ENCODE measurements at places on chromosomes 2 and 18. TPM values are rescaled to one million over a fixed set of nuclear protein-coding genes. Genes with fewer than 3 reads are reported as not detected.

The PCARE gene
- not detected for total RNA-seq

The SLC30A3 gene
- total RNA-seq = 0.38 TPM

The WDR33 gene
- 18.3 TPM for total RNA-seq

The CYP27C1 gene
- 0.08 TPM for total RNA-seq

The CRYBA2 gene
- total RNA-seq = not detected

The TGFA gene
- total RNA-seq = 1.7 TPM

The SCN3A gene
- 3.5 TPM for total RNA-seq

The RAB11FIP5 gene
- 22.5 TPM for total RNA-seq

The ZC3H15 gene
- total RNA-seq = 55.8 TPM

The CHN1 gene
- 1.7 TPM for total RNA-seq

The SLC25A12 gene
- total RNA-seq = 13.2 TPM

The RFTN2 gene
- 9.0 TPM for total RNA-seq

The EMILIN1 gene
- 319 TPM for total RNA-seq

The RRM2 gene
- total RNA-seq = 6.3 TPM

The RPS27A gene
- total RNA-seq = 765 TPM

The POMC gene
- 0.59 TPM for total RNA-seq

The KANSL1L gene
- total RNA-seq = 12.0 TPM

The MPP4 gene
- 1.4 TPM for total RNA-seq

The ZNF396 gene
- 1.6 TPM for total RNA-seq

The MFSD2B gene
- total RNA-seq = 0.08 TPM

The MITD1 gene
- 28.9 TPM for total RNA-seq

The CHRND gene
- not detected for total RNA-seq

The SERPINB12 gene
- not detected for total RNA-seq

The ALLC gene
- not detected for total RNA-seq

All from smooth muscle cell of the coronary artery (primary cell).